ENCODE measurements at places on chromosomes 16 and 17. TPM values are rescaled to one million over a fixed set of nuclear protein-coding genes. Genes with fewer than 3 reads are reported as not detected.

Gene HNF1B
- not detected for total RNA-seq

Gene SMIM36
- not detected for total RNA-seq

Gene KRTAP4-1
- total RNA-seq, result 0.17 TPM

Gene PLD6
- total RNA-seq, result 11.7 TPM

Gene HSD17B2
- total RNA-seq, result not detected

All from NCI-H460 (cell line).